Tongue (tissue), 3 donors: ENCODE measurements at places on chromosomes 13 and 19.

GRCh38 chr19:8626842-8627241 is 3.6 kb upstream of the NFILZ start:
- no peak for DNase-seq

DNA sequence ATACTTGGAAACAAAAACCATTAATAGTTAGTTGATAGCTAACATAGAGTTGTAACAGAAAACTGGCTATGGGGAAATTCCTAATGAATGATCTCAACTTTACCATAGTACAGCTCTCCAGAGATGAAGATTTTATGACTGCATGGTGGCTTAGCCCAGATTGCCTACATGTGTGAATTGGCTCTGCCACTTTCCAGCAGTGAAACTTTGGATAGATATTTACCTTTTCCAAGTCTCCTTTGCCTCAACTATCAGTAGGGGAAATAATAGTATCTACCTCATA is 161.1 kb downstream of the LACC1 start:
- no peak for DNase-seq

DNA sequence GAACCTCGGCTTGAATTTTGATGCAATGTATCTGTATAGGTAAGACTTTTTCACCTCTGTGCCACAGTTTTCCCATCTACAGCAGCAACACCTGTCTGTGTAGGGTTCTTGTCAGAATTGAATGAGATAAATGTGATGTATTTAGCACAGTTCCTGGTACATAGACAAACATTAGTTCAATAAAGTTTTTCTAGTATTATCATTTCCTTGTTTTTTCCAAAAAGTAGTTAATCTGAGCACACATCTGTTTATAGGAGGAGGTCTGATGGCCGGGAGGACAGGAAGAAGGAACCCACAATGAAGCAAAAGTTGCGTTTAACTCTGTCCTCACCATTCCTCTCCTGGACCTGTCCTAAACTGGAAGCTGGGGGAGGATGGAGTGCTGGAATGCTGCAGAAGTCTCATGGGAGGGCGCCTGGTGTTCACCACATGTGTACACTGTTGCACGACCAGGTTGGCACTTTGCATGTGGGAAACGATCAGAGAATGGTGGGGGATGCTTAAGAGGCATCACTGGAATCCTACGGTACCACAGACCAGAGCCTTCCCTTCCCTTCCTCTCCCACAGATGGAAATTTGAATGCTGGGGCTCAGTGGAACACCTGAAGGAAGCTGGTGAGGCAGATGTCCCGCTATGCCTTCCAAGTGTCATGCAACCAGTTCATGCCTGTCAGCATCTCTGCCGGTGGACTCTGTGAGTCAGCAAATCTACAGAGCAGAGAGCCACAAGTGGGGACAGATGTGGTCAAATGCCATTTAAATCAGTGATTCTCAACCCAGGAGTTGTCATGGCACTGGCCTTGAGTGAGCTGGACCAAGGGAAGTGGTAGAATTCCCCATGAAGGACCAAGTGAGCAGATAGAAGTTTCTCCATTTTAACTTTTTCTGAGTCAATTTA is 315.6 kb downstream of the DLEU7 start:
- DNase-seq = no peak

DNA sequence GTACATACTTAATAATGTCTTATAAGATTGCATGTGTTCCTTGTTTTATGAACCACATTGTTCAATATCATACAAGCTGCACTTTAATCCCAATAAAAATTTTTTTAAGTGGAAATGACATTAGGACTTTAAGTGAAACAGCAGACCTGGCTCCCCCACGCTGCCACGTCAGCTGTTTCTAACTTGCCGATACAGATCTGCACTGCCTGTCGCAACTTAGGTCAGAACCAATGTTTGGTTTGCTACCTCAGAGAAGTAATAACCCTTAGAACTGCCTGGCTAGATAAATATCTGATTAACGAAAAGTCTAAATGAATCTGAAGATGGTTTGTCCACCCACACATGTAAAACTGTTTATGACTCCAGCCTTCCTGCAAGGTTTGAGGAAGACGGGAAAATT is 327.5 kb upstream of the DACH1 start:
- DNase-seq = peak; percentile 3

DNA sequence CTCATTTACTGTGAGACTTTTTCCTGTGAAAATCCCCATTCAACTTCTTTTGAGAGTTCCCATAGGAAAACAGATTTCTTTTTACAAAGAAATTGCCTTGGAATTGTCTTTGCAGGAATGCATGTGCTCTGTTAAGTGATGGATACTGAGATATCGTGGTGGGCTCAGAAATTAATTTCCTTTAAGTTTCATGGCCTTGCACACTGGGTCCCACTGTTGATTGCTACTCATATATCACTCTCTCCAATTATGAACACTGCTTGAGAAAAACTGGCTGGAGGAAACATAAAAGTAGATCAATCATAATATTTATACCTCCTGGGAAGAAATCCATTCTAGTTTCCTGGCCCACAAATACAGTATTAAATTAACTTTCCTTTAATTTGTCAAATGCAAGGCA is 131.3 kb downstream of the OXGR1 start:
- DNase-seq = no peak

DNA sequence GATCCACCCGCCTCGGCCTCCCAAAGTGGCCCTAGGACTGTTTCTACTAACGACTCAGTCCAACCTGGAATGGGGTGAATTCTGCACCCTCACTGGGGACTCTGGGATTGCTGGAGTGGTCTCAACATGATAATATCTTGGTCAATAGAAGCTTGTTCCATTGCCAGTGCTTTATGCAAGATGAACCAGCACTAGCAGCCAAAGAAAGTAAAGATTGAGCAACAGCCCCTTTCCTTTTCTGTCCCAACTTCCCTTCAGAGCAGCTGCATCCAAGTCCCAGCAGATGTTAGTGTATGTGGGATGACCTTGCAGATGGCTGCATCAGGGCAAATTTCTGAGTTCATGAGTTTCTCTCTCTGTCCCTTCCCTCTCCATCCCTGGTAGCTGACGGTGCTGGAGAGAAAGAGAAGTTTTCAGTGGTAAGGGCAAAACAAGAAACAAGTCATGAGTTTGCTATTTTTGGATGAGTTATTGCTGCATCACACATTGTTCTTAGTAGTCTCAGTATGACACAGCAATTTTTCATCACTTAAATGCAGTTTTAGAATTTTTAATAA is 183.6 kb upstream of the EDNRB start:
- DNase-seq = peak; percentile 27

DNA sequence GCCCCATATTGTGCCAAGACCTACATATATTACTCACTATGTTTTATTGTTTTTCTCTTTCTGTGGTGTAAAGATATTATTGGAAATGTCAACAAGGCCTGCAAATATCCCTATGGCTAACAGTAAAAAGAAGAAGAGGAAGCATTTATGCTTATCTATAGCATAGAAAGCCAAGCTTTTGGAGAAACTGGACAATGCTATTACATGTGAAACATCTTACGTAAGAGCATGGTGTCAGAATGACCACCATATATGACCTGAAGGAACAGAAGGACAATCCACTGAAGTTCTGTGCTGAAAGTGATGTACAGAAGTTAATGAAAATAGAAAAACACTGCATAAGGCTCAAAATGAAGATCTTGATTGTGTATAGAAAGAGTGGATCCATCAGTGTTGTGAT is 145.2 kb downstream of the KCTD12 start:
- no peak for DNase-seq

GRCh38 chr19:30570194-30570593 is 198.0 kb downstream of the ZNF536 start:
- DNase-seq = no peak

GRCh38 chr13:83618966-83619365 is 263.3 kb downstream of the SLITRK1 start:
- no peak for DNase-seq

- DNase-seq = no peak
These were observed 263.5 kb downstream of the GPC5 start for GRCh38 chr13:91661692-91662490.

- no peak for DNase-seq
These were observed 56.8 kb upstream of the KATNAL1 start for GRCh38 chr13:30364133-30364532.

GRCh38 chr13:32639502-32640105 is 53.4 kb downstream of the PDS5B start:
- peak; percentile 68 for DNase-seq

- no peak for DNase-seq
These were observed 3.4 kb upstream of the JUND start for GRCh38 chr19:18284712-18285360.

- DNase-seq = no peak
These were observed 196.0 kb upstream of the GPR12 start for GRCh38 chr13:26956522-26957142.

GRCh38 chr19:47729468-47729798 is 15.9 kb upstream of the NOP53 start:
- peak; percentile 73 for DNase-seq

GRCh38 chr13:76148926-76149325 is 512.8 kb downstream of the LMO7 start:
- DNase-seq = no peak

DNA sequence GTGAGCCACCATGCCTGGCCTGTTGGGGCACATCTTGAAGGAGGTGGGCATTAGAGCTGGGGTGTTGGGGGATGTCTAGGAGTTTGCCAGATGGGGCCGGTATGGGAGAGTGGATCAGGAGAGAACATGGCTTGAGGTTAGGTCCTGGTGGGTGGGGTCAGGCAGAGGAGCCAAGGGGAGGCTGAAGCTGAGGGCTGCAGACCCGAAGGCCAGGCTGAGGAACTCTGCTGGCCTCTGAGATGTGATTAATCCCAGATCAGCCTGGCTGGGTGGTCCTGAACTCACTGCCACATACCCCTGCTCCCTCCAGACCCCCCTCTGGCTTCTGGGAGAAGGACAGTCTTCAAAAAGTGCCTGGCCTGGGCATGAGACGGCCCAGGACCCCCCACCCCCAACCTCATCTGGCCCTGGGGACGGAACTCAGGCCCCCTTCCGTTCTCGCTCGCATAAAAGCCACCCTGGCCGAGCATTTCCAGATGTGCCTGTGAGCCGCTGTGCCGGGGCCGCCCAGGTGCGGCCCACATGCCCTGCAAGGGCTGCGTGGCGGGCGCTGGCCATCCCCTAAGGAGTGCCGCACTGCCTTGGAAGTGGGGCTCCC is 2.7 kb downstream of the FSTL3 start:
- DNase-seq = no peak

GRCh38 chr19:1811942-1812425 is at the start of gene ATP8B3:
Gene ATP8B3, minus strand, starts transcription at chr19:1812276. Its CDS starts 540 bp downstream, at chr19:1811736.
- no peak for DNase-seq

- DNase-seq = no peak
These were observed 10.0 kb downstream of the RFX1 start for GRCh38 chr19:13995878-13996765.

DNA sequence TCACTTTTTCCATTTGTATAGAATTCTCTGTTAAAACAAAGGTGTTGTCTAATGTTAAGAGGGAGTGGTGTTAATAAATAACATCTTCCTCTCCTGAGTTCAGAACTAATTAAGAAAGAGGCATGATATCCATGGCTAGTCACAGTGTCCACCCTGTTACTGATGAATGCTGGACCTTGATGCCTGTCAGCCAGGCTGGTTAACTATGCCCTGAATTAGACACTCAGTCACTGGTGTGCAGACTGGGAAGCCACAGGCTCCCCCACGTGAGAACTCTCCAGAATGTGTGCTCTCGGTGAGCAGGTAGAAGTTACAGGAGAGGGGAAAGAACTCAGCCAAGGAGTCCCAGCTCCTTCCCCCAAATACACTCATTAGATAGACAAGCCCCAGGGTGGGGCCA is 56.1 kb upstream of the RNF113B start:
- no peak for DNase-seq

GRCh38 chr13:40589285-40590109 is 76.9 kb downstream of the FOXO1 start:
- peak; percentile 86 for DNase-seq

- DNase-seq = peak; percentile 95
These were observed at the start of gene ZNF264 for GRCh38 chr19:57191141-57192076. Gene ZNF264, plus strand, starts transcription at chr19:57191500. Its CDS starts 414 bp downstream, at chr19:57191914.

DNA sequence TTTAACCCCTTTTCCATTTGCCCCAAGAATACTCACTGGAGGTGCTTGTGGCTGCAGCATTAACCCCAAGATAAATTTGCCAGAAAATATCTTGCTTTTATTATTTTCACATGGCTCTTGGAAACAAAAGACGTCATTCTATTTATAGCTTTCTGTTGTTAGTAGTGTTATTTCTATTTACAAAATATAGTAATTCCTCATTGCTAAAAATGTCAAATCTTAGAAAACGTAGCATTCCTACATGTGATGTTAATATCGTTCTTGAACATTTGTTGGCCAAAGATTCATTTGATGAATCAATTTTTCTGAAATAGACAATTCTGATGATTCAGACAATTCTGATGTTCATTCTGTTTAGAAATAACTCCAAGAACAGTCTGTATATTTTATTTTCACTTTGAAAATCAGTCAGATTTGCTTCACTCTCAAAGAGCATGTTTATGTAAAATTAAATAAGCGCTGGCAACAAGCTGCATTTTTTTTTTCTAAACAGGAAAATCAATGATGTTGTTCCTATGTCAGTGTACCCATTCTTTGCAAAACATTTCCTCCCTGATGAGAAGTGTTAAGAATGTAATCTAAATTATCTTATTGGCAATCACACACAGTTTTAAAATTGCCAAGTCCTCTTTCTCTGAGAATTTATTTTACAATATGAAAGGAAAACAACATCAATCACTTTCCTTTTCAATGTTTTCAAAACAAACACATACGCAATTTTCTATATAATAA is 334.0 kb downstream of the KCTD12 start:
- no peak for DNase-seq
